Activated CD4-positive, alpha-beta T cell treated with anti-CD3 and anti-CD28 coated beads, Interleukin-2, amount 10 ng/mL, durations not matched to agents 7 days and 5 days (primary cell): ENCODE measurements at places on chromosomes 1 and 21. TPM values are rescaled to one million over a fixed set of nuclear protein-coding genes. Genes with fewer than 3 reads are reported as not detected.

Gene HFM1
- total RNA-seq = not detected

Gene CELA2A
- total RNA-seq = not detected

Gene TEX38
- total RNA-seq = not detected

Gene FCRL6
- not detected for total RNA-seq

Gene TYW3
- total RNA-seq = 19.0 TPM

Gene TMEM81
- 2.4 TPM for total RNA-seq

Gene NGF
- total RNA-seq = not detected

Gene SIK1
- 5.8 TPM for total RNA-seq

Gene MPL
- not detected for total RNA-seq

Gene CYP4X1
- total RNA-seq = not detected

Gene SEMA4A
- total RNA-seq = 35.3 TPM

Gene UMODL1
- total RNA-seq = 0.21 TPM

Gene RGS16
- total RNA-seq = 2.0 TPM

Gene KIF14
- total RNA-seq = 31.6 TPM

Gene TNFSF4
- 2.2 TPM for total RNA-seq

Gene PLA2G2F
- not detected for total RNA-seq

Gene AHDC1
- 19.3 TPM for total RNA-seq

Gene CLIC6
- not detected for total RNA-seq

Gene HSPG2
- total RNA-seq = 1.9 TPM

Gene SELP
- 0.48 TPM for total RNA-seq

Gene GSTM5
- total RNA-seq = 0.17 TPM

Gene TAS1R1
- total RNA-seq = not detected
